ENCODE measurements at places on chromosomes 5 and 9.
A peak's percentile ranks its signal among the peaks of the same experiment; 100 is the strongest.

GRCh38 chr5:77031891-77032290, 1.7 kb downstream of the AGGF1 start:
- no peak for DNase-seq

- peak; percentile 50 for DNase-seq
These were observed 129.3 kb upstream of the SLC44A1 start for GRCh38 chr9:105114964-105115728.

- DNase-seq = no peak
These were observed 334.3 kb downstream of the ICE1 start for GRCh38 chr5:5756762-5757161.

DNA sequence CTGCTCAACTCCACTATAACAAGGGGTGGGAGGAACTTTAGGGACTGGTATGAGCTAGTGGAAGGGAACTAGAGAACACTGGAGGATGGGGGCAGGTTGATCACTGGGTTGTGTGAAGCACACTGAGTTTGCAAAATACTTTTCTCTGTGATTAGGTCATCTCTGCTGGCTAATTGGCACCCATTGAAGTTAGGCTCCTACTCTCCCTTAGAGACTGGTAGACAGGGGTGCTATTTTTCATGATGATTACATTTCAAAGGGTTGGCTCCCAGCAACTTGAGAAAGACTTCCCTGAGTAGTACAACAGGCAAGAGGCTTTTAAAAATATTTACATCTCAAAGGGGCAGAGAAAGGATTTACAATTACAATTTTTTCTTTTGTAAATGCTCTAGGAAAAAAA, 50.4 kb upstream of the MTAP start:
- no peak for DNase-seq

DNA sequence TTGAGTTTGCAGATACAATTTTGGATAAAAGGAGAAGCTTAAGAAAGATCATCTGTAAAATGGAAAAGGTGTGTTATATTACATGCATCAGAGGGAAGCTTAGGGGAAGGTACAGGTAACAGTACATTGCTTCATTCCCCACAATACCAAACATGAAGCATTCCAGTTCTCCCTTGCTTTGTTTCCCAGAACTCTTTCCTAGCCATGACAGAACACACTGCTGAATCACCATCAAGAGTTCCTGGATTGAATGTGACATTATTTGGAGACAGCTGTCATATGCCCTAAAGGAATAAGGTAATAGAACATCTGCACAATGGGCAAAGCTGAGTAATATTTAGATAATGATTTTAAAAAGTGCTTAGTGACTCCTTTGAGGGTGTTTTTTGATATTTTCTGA, 303.5 kb upstream of the ST8SIA4 start:
- no peak for DNase-seq

DNA sequence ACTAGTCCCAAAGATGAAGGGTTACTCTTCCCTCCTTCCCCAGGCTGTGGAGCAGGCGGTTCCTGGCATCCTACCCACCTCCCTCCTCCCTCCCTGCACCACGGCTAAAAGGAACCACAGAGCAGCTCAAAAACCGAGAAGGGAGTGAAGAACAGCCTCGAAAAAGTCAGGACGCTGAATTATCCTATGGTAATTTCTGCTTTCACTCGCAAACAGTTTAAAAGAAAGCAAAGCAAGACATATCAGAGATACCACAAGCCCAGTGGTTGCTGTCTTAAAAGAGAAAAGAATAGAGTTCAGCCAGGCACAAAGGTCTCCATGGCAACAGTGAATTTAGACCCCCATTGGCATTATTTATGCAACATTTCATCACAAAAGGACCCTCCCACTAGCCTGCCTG, 315.4 kb downstream of the CTNND2 start:
- no peak for DNase-seq

- DNase-seq = peak; percentile 51
These were observed 571.1 kb upstream of the ZNF608 start for GRCh38 chr5:125317536-125317995.

DNA sequence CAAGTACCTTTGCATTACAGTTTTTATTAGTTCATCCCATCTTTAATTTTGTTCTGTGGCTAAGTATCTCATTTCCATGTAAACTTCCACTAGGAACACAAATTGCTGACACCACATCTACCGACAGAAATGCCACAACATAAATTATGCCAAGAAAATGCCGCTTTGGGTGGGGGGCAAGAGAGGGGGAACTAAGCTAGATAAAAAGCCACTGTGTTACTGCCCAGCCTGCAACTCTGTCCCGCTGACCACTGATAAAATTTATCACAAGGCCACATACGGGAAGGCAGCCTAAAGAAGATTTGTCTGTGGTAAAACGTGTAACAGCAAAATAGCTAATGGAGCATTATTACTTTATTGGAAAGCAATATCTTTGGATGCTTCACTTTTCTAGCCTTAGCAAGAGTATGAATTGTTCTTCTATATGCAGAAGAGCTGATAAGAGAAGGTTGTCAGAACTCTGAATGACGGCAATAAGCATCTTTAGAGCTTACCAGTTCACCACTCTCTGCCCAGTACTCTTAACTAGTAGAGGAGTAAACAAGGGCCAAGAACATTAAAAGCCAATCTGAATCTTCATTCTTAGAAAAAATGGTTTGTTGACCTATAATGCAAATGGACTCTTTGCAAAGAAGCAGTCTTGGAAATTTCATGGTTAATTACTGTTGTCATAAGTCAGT, 172.2 kb upstream of the MEF2C start:
- no peak for DNase-seq

GRCh38 chr5:1118738-1119137, 6.9 kb upstream of the SLC12A7 start:
- no peak for DNase-seq

DNA sequence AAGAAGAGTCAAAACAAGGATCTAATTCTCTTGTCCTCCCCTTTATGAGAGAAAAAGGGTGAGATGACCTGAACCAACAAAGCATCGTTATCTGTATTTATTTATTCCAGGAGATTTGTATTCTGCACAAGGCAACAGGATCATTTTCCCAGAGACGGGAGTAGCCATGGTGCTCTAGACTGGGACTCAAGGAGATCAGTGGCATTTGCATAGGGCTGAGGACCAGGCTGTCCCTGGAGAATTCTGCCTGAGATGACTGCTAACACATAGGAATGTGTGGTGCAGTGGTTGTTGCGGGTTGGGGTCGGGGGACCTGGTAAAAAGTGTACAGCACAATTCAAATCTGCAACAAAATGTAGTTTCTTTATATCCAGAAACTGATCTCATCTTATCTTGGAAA, 22.3 kb upstream of the ZNF474 start:
- DNase-seq = no peak

DNA sequence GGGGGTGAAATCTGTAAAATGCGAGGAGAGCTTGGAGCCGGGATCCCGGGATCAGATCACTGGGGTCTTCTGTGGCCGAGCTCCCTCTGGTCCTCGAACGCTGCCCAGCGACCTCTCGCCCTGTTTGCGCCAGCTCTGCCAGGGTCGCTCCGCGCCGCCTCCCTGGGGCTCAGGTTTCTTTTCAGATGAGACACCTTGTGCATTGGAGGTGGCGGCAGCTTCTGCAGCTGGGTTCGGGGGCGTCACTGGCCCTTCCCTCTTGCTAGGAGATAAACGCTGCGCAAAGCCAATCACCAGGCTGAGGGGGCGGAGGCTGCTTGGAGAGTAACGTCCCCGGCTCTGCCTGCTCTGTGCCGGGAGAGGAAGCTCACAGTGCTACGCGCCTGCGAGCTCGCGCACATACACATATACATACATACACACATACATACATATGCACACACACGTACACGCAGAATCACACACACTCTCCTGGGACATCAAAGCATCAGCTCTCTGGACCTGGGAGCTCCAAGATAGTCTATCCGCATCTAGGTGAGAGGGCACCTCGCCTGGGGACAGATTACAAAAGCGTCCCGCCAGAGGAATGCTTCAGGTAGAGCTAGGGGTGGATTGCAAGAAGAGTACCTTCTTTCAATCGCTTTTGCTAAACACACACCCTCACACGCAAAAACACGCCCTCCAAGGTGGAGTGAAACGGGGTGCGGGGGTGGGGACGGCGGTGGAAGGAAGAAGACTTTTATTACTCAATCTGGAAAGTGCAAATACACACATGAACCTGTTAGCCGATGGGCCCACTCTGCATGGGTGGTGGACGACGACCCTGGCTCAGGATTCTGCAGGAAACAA, at the start of gene ST8SIA4:
TSS of gene ST8SIA4 (minus strand) at position 244 of the 849 bp plus-strand sequence. CDS start 327 bp downstream, outside the sequence.
- peak; percentile 67 for DNase-seq

GRCh38 chr5:154782812-154783592, 27.8 kb downstream of the LARP1 start:
- DNase-seq = no peak

- DNase-seq = no peak
These were observed 73.4 kb upstream of the DNAH5 start for GRCh38 chr5:14017904-14018303.

DNA sequence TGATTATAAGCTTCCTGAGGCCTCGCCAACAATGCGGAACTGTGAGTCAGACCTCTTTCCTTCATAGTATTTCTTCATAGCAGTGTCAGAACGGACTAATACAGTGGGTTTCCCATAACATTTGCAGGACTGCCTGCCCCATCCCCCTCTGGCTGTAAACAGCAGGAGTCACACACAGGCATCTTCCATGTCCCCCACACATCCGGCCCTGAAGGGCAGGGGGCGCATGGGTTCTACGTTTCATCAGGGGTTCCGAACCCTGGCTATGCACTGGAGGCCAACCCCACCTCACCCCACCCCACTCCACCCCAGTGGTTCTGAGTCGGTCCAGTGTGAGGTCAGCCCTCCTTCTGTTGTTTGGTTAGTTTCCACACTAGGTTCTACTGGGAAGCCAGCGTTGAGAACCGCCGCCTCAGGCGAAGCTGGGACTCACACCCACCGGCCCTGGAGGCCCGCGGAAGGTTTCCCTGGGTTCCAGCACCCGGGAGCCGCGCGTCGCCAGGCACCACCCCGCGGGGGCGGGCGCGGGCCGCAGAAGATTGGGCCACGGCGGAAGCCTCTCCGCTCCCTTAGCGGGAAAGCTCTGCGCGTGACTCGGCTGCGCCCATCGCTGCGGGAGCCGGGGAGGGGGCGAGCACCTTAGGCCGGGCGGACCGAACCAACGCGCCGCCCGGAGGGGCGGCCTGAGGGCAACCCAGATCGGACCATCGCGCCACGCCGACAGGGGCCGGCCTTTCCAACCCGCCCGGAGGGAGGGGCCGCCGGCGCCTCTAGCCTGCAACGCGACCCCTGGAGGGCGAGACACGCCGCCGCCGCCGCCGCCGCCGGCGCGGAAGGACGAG, at the start of gene RUSC2:
TSS of gene RUSC2 (plus strand) at position 799 of the 842 bp plus-strand sequence. CDS start 56,411 bp downstream, outside the sequence.
- DNase-seq = peak; percentile 86

- DNase-seq = no peak
These were observed 150.6 kb downstream of the PRR16 start for GRCh38 chr5:120614531-120615180.

- DNase-seq = no peak
These were observed 277.6 kb downstream of the SEMA5A start for GRCh38 chr5:9268226-9268625.

- DNase-seq = no peak
These were observed 159.3 kb downstream of the NR3C1 start for GRCh38 chr5:143244000-143244736.

DNA sequence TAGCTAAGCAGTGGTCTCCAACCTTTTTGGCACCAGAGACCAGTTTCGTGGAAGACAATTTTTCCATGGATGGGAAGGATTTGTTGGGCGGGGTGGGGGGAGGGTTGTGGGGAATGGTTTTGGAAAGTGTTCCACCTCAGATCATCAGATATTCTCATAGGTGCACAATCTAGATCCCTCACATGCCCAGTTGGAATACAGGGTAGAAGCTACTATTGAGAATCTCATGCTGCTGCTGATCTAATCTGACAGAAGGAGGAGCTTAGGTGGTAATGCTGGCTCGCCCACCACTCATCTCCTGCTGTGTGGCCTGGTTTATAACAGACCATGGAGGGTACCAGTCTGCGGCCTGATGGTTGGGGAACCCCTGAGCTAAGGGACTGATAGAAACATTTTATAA, 662.7 kb upstream of the RGMB start:
- DNase-seq = no peak

DNA sequence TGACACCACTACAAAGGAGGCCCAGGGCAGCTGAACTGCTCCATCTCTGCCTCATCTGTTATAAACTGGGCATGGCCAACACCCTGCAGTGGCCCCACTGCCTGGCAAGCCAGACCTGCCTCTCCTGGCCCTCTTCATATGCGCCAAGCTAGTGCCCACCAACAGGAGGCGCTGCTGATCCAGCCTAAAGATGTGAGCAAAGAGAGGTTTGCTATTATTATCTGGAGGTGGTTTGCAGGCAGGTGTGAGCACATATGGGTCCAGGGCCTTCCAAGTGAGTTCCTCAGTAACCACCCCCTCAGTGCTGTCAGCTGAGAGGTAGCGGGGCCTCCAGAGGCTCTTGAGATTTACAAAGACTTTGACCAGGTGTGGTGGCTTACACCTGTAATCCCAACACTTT, 232.2 kb downstream of the SYK start:
- no peak for DNase-seq

DNA sequence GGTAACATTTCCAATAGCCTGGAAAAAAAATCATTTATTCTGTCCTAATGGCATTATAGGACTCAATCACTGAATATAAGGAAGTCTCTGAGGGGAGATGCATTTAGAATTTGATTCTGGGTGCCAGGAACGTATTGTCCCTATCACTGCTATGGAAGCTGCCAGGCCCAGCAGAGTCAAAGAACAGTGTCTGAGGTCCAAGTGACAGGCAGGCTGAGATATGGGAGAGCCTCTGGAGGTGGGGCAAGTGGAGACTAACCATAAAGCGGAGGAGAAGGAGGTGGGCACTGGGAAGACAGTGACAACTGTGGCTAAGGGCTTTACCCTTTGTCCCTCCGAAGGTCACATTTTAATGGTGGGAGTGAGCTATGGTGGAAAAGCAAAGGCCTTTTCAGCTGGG, 505.5 kb downstream of the CTNND2 start:
- DNase-seq = no peak

GRCh38 chr5:174501461-174502069, 222.8 kb upstream of the MSX2 start:
- no peak for DNase-seq

GRCh38 chr9:133733796-133734533, 4.2 kb downstream of the SARDH start:
- peak; percentile 46 for DNase-seq

- DNase-seq = no peak
These were observed 170.1 kb downstream of the ADAMTS12 start for GRCh38 chr5:33721491-33722200.

GRCh38 chr9:117156144-117156688, 258.6 kb downstream of the ASTN2 start:
- no peak for DNase-seq

DNA sequence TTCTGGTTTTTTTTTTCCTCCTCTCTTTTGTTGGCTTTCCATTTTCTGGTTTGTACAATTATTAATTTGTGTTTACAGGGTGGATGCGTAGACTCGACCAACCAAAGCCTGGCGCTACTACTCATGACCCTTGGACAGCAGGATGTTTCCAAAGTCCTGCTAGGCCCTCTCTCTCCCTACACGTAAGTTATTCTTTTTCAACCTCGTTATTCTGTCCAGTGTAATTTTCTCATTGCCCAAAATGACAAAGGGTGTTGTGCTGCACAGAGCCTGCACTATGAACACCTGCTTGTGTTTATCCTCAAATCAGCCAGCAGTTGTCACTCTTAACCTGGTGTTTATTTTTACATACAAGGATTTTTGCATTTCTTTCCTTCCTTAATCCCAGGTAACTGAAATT, 56.6 kb downstream of the RCL1 start:
- peak; percentile 81 for DNase-seq
